ENCODE measurements at places on chromosomes 3 and 15.

DNA sequence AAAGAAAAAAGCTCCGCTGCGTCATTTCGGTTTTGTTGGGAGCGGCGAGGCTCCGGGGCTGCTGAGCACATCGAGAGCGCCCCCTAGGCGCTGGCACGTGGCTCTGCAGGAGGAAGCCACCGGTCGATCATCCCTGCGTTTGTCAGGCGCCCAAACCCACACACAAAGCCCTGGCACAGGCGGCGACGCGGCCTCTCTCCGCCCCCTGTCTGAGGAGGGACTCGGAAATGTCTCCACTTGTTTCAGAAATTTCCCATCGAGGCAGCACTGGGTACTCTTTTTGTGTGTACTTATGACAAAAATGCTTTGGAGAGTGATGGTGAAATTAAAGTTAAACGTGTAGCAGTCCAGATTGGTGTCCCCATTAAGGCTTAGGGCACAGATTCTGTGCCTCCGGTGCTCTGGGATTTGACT, 407.3 kb upstream of the ONECUT1 start:
- DNase-seq = peak; percentile 50

GRCh38 chr15:53917109-53917508, 61.1 kb upstream of the UNC13C start:
- DNase-seq = no peak

DNA sequence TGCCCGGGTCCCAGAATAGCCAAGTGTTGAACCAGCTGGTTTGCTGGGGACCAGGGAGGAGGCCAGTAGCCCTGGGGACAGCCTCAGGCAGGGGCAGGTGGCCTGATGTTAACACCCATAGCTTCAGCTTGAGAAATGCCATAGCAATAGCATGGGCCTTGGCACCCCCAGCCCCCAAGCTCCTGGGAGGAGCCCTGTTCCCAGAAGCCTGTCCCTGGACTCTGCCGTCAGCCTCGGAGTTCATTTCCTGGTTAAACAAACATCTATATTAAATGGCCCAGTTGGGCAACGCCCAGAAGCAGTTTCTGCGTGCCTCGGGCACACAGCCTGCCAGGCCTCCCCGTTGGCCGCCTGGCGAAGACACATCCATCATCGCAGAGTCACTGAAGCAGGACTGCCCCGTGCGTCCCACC, 58.2 kb downstream of the FGD5 start:
- DNase-seq = peak; percentile 12

DNA sequence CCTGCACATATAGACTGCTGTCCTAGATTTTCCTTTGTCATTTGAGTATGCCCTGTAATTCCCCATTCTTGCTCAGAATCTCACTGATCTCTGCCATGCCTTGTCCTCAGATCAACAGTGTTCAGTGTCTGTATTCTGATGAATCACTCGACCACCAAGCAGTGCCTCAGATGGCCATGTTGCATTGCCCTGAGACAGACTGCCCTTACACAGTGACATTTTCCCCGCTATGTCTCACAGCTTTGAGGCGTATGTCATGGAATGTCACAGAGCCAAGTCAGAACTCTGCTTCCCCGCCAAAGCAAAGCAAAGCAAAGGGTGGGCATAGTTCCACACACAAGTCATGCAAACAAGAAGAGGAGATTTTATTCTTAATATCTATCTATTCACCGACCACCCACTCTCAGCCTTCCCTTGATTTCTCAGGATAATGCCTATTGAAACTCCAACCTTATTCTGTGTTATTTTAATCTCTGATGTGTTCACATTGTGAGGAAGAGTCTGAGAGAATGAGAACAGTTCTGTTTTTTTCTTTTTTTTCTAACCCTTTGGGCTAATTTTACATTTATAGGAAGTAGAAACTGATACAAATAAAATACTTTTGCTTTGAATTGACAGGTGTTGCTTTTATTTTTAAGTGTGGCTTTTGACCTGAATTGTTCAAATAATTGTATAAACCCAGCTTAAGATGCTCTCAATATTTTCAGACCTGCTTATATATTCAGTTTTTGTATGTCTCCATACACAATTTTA, 16.9 kb upstream of the PSMD6 start:
- DNase-seq = no peak

DNA sequence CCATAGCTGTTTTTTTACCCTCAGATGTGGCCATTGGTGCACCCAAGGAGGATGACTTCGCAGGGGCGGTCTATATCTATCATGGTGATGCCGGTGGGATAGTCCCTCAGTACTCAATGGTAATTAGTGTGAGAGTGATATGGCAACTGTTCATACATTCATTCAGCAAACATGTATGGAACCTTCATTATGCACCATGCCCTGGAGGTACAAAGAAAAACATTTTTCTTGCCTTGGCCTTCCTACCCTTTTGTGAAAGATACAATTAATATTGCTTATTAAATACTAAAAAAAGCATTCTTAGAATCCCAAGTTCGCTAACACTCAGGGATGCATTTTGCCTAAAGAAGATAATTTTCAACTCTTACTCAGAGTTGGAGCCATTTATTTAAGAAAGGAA, 342.4 kb upstream of the CTDSPL start:
- no peak for DNase-seq

DNA sequence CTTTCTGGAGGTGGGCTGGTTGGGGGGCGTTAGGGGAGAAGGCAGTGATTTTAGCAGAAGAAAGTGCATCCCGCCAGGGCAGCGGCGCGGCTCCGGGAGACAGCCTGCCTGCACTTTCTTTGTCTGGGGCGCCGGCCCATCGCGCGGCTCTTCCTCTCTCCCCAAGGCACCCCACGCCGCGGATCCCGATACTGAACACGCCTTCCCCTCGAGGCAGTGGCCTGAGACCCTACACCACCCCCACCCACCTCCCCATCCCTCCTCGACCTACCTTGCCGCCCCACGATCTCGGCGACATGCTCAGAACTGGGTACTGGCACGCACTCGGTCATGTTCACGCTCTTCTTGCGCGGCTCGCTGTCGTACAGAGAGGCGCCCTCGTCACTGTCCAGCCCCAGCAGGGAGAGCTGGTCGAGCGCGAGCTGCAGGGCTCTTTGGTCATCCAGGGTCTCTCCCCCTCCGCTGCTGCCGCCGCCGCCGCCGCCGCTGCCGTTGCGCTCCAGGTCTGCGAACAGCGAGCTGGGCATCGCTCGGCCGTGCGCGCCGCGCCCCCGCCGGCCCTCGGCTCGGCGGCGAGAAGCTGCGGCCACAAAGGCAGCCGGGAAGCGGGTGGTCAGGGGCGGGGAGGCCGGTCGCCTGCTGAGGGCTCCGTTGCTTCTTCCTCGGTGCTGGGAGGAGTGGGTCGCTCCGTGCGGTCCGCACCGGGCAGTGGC, 483 bp downstream of the MEX3B start:
- peak; percentile 25 for DNase-seq

- DNase-seq = no peak
These were observed 185.8 kb upstream of the PRICKLE2 start for GRCh38 chr3:64411101-64411500.

DNA sequence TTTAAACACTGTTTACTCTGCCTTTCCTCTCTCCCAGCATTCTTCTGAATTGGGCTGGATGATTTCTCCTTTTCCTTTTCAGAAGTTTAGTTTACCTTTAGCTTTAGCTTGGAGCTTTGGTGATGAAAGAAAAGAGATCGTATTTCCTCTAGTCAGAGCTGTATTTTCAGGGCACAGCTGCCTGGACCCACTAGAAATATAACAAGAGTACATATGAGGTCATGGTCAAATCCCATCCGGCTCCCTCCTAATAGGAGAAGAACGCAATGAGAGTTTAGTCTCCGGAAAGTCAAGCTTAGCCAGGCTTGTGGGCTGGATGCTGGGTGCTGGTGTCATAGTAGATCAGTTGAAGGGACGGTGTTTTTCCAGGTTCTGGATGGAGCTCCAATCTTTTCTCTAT, 177.1 kb upstream of the PFN2 start:
- DNase-seq = peak; percentile 86

GRCh38 chr15:50228866-50229265, 36.7 kb downstream of the HDC start:
- no peak for DNase-seq

GRCh38 chr3:175743733-175744400, 884.7 kb downstream of the NAALADL2 start:
- peak; percentile 68 for DNase-seq

- DNase-seq = peak; percentile 54
These were observed at the start of gene MAP1A for GRCh38 chr15:43517354-43518196. MAP1A (plus strand) TSS chr15:43517608; CDS start chr15:43521474, 3,866 bp downstream.

GRCh38 chr3:94811836-94812235, 749.0 kb downstream of the NSUN3 start:
- no peak for DNase-seq

DNA sequence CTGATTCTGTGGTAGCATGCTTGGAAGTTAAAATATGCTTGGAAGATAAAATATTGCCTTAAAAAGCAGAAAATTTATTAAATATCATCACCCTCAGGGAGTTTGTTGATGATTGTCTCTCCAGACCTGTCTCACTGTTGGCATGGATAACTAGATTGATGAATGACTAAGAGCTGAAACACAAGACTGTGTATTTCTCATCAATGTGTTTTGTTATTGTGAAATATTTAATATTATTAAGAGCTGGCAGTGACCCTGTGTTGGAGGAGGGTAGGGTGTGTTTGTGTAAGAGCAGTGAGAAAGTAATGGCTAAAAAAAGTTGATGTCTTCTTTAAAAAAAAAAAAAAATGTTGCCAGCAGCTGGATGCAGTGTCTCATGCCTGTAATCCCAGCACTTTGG, 82.2 kb downstream of the ITPR1 start:
- peak; percentile 76 for DNase-seq

- DNase-seq = peak; percentile 91
These were observed 26.0 kb downstream of the TMEM158 start for GRCh38 chr3:45199837-45200648.

- peak; percentile 81 for DNase-seq
These were observed 41.1 kb upstream of the TIPARP start for GRCh38 chr3:156633335-156633734.

GRCh38 chr3:128914966-128915645, 35.7 kb downstream of the ACAD9 start:
- DNase-seq = no peak

- DNase-seq = no peak
These were observed 83.1 kb upstream of the SETMAR start for GRCh38 chr3:4220065-4220464.

GRCh38 chr15:99994849-99995248, 261.6 kb upstream of the LYSMD4 start:
- no peak for DNase-seq

DNA sequence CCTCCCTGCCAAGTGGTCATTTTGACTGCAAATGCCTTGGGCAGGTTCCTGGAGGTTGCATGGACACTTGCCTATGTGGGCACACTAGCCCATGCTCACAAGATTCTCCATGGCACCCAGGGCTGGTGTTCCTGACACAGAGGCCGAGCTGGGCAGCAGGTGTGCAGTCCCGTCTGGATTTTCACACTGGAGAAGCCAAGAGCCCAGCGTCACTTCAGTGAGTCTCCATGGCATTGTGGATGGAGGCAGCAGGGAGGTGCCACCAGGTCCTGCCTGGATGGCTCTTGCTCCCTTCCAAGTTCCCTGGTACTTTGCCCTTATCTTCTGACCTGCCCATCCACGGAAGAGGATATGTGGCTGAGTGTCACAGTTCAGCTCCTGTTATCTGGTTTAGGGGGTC, 63.7 kb upstream of the PLCL2 start:
- DNase-seq = no peak

DNA sequence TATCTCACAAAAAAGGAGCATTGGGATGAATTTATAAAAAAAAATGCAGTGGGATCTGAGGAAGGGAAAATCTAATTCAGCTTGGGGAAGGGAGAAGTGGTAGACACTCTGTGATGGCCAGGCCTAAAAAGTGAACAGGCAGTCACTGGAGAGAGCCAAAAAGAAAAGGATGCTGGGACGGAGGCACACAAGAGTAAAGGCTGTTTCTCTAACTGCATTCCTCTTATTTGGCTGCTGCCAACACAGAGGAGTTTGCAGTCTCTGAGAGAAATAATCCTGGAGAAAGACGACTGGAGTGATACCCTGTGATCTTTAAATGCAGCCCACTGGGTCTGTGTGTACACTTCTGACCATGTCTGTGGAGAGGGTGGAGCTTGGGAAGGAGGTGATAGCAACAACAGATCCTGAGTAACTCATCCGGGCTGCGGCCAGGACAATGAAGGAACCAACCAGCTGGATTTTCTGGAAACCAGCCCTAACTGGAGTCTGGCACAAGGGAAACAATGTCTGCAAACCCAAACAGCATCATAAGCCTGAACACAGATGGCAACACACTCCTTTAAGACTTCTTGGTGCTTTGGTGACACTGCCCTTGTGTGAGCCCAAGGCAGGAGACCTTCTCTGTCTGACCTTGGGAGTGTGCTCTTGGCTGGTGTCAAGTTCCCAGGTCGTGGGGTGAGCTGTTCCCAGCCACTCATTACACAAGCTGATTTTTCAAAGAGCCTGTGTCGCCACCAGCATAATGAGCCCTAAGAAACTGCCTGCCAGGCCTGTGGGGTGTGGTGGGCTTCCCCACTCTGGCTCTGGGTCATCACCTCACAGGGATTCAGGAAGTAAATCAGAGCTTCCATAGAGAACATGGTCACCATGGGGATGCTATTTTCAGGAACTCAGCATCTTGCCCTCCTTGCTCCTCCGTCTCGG, 8.0 kb downstream of the FYCO1 start:
- peak; percentile 90 for DNase-seq

- peak; percentile 46 for DNase-seq
These were observed 703 bp downstream of the PEAK1 start for GRCh38 chr15:77418966-77419835.

DNA sequence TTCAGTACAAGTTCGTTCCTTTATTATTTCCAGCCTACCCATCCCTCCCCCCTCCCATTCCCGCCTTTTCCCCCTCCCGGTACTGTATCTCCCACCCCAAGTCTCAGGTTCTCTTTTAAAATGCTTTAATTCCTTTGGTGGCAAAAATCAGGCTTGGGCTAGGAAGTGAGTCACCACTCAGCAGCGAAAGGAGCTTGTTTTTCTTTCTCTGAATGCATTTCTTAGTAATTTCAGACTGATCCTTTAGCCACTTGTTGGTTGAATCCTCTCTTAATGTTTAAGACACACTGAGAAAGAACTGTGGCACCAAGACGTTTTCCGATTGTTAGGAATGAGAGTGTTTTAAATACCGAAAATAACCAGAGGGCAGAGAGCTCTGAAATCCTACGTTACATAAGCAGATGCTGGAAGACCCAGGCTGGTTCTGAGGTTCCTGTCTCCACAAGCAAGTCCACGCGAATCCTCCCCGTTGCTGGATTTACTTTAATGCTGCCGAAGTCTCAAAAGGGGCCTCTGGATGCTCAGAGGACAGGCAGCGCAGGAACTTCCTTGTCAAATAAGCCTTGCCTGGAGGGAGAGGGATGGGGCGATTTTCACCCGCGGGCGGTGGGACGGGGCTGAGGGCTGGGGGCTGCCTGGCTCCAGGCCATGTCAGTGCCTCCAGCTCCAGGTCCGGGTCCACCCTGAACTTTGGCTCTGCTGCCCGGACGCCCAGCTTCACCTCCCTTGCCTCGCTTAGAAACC, 854 bp upstream of the COL8A1 start:
- DNase-seq = peak; percentile 83

GRCh38 chr3:188437926-188438325, 284.0 kb downstream of the LPP start:
- DNase-seq = peak; percentile 30

GRCh38 chr15:25545017-25545416, 106.2 kb upstream of the UBE3A start:
- DNase-seq = peak; percentile 71

- no peak for DNase-seq
These were observed 96.0 kb upstream of the MYZAP start for GRCh38 chr15:57495554-57496165.

GRCh38 chr3:104906001-104906639, 460.6 kb upstream of the ALCAM start:
- DNase-seq = no peak

GRCh38 chr3:188316723-188317070, 162.7 kb downstream of the LPP start:
- DNase-seq = peak; percentile 40

All from fibroblast of mammary gland (primary cell).